ENCODE measurements at places on chromosomes 16 and 17.
A peak's percentile ranks its signal among the peaks of the same experiment; 100 is the strongest.

DNA sequence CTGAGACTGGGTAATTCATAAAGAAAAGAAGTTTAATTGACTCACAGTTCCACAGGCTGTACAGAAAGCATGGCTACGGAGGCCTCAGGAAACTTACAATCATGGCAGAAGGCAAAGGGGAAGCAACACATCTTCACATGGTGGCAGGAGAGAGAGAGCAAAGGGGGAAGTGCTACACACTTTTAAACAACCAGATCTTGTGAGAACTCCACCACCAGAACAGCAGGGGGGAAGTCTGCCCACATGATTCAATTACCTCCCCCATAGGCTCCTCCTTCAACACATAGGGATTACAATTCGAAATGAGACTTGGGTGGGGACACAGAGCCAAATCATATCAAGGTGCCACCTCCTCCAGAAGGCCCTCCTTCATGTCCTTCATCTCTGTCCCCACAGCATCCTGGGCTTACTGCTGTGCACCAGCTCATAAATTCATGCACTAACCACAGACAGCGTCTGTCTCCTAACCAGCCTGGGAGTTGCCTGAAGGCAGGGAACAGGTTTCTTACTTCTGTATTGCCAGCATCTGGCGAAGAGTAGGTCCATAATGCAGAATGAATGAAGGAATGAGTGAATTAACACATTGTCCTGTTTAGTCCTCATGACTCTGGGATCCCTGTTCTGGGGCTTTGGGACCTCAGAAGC, 74.4 kb downstream of the WSB1 start:
- DNase-seq: no peak

DNA sequence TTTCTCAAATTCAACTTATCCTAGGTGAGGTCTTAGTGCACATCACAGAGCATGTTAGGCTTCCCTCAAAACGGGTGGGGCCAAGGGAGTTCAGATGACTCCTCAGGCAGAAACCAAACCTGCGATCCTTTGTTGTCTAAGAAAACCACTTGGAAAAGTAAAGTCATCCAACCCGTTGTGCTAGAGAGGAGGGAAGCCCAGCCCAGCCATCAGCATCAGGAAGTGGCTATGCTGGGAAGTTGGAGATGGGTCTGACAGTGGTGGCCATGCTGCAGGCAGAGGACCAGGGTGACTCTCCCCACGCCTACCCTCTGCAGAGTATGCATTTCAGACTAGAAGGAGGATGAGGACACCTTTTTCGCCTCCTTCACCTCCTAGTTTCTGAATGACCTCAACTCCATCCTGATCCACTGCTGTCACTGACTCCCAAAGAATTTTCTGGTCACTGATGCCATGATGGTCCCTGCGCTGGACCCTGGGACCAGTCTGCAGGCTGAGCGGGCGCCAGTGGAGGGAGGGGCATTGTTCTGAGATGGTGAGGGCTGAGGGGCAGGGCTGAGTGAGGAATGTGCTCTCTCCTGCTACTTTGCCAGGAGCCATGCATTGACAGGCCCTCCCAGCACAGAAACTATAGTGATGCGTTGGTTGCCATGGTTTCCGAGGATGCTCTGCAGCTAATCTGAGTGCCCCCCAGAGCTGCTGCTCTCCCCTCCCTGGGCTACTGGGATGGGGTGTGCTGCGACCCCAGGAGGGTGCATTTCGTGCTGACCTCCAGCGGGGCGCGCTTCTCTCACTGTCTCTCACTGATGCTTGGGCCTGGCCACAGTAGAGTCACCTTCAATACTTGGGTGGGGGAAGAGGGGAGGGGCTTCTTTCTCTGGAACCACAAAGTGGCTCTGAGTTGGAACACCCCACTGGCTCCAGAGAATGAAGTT, 20.4 kb downstream of the ALOX12B start:
- DNase-seq: no peak

DNA sequence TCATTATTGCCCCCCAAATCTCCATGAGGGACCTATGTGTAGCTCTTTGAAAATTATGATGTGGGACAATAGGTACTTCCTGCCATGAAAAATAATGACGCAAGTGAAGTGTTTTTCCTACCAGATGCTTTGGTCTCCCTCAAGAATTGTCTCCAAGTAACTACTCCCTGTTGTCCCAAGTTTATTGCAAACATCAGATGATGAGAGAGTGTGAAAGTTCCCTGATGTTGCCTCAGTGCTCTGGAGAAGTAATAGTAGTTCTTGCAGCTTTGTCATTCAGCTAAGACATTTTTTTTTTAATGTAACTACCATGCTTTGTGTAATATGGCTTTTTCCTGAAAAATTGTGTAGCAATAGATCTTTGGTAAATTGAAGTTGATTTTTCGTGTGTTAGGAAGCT, 20.1 kb downstream of the LPCAT2 start:
- no peak for DNase-seq

DNA sequence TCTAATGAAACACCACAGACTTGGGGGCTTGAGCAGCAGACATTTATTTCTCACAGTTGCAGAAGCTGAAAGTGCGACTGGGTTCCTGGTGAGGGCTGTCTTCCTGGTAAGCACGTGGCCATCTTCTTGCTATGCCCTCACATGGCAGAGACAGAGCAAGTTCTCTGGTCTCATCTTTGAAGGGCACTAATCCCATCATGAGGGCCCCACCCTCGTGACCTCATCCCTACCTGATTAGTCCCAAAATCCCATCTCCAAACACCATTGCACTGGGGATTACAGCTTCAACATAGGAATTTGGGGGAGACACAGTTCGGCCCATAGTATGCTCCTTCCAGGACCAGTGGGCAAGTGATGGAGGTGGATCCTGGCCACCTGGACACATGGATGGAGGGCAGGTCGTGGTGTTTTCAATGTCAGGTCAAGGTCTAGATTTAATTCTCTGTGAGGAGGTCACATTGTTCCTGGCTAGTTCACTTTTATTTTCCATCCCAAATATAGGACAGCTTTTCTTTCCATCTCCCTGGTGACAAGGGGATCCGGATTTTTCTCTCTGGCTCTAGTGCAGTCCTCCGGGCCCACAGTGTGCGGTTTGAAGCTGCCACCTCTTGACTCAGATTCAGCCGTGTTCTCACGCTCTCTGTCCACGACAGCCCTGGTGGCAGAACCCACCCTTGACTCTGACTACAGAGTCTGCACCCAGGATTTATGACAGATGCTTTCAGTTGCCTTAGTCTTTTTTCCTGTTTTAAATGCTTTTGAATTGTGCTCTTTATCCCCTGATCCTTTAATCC, 160.5 kb upstream of the NOL11 start:
- no peak for DNase-seq

- DNase-seq: no peak
Measured at GRCh38 chr16:35908942-35909341, 2449.5 kb downstream of the TP53TG3F start.

DNA sequence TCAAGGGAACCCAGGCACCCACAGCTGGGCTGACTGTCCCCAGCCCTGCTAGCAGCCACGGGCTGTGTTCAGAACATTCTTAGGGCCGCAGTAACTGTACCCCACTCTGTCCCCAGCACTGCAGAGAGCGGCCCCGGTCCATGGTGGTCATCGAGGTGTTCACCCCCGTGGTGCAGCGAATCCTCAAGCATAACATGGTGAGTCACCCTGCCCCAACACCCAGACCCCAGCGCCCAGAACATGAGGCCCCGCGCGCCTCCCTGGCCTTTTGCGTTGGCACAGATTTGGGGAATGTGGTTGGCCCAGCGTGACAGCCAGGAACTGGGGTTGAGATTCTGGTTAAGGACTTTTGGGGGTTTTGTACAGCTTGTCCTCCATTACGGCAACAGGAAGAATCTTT, 114.9 kb upstream of the PLCG2 start:
- DNase-seq: no peak

- DNase-seq: no peak
Measured at GRCh38 chr16:89173174-89173921, 1.8 kb downstream of the CDH15 start.

GRCh38 chr16:11182411-11182810, 73.6 kb downstream of the SOCS1 start:
- no peak for DNase-seq

DNA sequence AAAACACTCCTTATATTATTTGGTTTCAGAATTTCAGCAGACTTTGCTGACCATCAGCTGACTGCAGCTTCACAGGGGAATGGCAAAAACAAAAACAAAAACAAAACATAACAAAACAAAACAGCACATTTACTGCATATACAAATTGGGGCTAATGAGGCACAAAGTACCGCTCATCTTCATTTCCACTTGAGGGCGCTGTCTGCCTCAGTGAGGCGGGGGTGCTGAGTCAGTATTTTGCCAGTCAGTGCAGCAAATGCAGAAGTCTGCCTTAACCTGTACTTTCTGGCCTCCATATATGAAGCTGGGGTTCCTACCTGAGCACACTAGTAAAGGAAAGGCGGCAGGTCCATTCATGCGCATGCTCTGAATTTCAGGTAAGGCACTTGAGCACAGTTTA, 13.5 kb upstream of the DYNLRB2 start:
- peak; percentile 38 for DNase-seq

DNA sequence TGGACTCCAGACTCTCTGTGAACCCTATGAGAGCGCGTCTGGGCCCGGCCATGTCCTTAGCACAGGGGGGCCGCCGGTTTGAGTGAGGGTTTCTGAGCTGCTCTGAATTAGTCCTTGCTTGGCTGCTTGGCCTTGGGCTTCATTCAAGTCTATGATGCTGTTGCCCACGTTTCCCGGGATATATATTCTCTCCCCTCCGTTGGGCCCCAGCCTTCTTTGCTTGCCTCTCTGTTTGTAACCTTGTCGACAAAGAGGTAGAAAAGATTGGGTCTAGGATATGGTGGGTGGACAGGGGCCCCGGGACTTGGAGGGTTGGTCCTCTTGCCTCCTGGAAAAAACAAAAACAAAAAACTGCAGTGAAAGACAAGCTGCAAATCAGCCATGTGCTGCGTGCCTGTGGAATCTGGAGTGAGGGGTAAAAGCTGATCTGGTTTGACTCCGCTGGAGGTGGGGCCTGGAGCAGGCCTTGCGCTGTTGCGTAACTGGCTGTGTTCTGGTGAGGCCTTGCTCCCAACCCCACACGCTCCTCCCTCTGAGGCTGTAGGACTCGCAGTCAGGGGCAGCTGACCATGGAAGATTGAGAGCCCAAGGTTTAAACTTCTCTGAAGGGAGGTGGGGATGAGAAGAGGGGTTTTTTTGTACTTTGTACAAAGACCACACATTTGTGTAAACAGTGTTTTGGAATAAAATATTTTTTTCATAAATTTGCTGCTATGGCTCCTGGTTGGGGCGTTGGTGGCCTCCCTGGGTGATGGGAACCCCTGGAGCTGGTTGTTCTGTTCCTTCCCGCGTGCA, 23.1 kb downstream of the STAT5A start:
- no peak for DNase-seq

DNA sequence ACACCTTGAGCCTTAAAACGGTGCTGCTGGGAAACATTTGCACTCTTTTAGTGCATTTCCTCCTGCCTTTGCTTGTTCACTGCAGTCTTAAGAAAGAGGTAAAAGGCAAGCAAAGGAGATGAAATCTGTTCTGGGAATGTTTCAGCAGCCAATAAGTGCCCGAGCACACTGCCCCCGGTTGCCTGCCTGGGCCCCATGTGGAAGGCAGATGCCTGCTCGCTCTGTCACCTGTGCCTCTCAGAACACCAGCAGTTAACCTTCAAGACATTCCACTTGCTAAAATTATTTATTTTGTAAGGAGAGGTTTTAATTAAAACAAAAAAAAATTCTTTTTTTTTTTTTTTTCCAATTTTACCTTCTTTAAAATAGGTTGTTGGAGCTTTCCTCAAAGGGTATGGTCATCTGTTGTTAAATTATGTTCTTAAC, 4.4 kb downstream of the SOX9 start:
- no peak for DNase-seq

GRCh38 chr16:30985401-30986128, 558 bp downstream of the HSD3B7 start:
- peak; percentile 12 for DNase-seq

- no peak for DNase-seq
Measured at GRCh38 chr17:71330099-71330375, 790.8 kb upstream of the SOX9 start.

DNA sequence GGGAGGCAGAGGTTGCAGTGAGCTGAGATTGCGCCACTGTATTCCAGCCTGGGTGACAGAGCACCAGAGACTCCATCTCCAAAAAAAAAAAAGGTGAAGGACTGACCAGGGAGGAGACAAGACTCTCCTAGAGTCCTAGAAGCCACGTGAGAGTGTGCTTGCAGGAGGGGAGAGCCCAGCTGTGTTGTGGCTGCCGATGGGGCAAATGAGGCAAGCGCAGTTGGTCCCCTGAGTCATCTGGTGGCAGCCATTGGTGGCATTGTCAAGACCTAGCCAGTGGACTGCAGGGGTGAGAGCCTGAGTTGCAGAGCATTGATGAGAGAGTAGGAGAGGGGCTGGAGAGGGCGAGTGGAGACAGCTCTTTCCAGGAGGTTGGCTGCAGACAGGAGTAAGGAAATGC, 278.0 kb downstream of the SNX29 start:
- DNase-seq: no peak

DNA sequence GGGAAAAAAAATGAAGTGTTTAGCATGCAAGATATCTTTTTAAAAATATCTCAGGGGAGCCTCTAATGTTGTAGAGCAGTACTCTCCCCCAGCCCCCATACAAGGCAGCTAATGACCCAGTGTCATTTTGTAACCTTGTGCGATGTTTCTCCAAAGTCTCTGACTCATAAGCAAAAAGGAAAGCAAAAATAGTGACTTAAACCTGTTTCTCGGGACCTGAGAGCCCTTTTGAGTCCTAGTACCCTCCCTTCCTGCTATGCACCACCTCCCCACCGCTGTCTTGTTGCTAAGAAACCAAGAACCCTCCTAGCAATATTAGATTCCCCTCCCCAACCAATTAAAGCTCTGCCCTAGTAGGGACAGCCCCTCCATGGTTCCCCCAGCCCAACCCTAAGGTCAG, 2.8 kb downstream of the MYCBPAP start:
- peak; percentile 30 for DNase-seq

DNA sequence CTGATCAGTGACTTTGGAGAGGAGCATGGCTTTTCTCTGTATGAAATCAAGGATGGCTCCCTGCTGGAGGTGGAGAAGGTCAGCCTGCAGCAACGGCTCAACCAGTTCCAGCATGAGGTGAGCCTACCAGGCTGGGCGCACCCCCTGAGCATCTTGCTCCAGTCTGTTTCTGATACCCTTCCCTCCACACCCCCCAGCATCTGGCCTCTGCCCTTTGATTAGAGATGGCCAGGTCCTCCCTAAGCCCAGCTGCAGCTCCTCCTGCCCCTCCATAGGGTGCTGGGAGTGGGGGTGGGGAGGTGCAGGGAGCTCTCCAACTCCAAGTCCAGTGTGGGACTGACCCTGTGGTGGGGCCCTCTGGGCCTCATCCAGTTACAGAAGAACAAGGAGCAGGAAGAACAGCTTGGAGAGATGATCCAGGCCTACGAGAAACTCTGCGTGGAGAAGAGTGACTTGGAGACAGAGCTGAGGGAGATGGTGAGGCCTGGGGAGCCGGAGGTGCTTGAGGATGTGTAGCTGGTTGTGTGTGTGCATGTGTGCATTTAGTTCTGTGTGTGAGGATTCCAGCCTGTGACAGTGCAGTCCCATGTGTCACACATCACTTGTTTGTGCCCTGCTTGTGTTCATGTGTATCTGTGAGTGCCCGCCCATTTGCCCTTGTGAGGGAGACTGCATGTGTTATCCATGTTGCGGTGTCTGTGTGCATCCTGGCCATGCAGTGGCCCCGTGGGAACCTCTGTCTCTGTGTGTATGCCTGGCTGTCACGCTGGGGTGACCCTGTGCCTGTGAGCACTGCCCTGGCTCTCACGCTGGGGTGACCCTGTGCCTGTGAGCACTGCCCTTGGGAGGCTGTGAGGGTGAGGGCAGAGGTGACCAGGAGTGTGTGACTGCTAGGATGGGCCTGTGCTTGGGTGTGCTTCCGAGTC, 3.0 kb downstream of the TBKBP1 start:
- DNase-seq: no peak

- DNase-seq: peak; percentile 47
Measured at GRCh38 chr16:383326-384051, 1.7 kb upstream of the PGAP6 start.
